ENCODE measurements at places on chromosomes 7 and 10.
A peak's percentile ranks its signal among the peaks of the same experiment; 100 is the strongest.

DNA sequence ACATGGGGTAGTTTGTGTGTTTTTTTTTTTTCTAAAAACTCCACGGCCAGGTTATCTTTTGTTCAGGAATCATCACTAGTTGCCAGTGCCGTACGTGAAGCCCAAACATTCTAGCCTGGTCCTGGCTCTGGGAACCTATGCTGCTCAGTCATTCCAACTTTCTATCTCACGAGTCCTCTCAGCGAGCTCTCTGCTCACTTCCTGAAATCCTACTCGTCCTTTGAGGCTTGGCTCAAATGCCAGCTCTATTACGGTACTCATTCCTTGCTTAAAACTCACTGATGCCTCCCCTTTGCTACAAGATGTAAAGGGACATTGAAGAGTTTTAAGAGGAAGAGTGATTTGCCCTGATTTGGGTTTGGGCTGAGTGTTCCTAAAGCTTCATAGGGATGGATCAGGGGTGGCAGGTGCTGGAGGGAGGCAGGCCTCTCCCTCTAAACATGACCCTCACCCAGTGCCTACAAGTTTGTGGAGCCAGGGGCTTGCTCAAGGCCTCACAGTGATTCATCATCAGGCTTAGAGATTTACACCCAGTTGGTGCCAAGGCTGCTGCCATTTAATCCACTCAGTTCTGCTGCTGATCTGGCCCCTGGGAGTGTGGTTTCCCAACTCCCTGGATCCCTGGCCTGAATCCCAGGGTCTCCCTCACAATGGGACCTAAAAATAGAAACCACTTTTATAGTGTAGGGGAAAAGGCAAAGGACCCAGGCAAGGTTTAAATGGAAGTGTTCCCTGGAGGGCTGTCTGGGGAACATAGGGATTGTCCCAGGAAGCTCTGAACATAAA lies 46.1 kb upstream of the R3HCC1L start:
- DNase-seq, result no peak

DNA sequence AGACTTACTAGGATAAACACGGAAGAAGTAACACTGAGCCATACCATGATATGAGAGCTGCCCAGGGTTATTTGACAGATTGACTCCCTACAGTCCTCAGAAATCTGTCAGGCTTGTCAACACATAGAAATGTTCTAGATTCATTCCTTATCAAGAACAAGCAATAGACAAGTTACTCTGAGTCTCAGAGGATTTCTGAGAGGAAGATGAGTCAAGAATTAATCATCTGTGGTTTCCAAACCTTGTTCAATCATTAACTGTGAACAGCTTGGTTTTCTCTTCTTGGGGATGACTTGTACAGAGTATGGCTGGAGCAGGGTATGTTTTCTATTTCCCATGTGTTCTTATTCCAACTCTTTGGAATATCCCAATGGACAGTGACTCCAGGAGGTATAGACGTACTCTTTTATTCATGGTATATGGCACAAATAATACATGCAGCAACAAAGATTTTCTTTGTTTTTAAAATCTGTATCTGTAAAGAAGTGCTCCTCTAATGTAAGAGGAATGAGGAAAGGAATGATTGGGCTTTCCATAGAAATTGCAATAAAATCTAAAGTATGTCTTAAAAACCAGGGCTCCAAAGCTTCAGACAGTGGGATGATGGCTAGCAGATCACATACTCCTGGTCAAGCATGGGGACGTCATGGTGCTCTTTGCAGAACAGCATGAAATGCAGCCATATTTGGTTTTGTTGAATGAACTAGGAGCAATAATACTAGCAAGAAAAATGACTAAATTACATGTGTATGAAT lies 11.9 kb upstream of the SFR1 start:
- DNase-seq, result no peak

GRCh38 chr10:98268694-98269431 lies 869 bp upstream of the LOXL4 start:
- no peak for DNase-seq

DNA sequence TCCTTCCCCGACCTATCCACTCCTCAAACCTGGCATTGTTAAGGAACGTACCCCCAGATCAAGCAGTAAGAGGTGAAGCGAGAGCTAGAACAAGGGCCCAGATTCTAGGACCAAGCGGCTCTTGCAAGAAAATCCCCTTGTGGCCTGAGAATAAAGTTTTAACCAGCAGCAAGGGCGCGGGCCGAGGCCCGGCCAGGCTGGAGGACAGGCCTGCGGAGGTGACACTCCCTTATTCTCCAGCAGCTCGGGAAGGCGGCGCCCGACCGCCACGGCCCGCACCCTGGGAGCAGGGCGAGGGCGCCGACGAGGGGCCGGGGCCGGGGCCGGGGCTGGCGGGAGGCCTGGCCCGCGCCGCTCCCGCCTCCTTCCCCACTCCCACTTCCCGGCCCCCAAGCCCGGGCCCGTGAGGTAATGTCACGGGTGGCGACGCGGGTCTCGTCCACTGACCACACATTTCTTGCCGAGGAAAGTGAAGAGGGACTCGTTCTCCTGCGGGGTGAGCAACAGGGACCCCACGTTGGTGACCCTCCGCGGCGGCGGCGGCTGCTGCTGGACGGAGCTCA lies 551 bp downstream of the WASL start:
- peak; percentile 45 for DNase-seq

DNA sequence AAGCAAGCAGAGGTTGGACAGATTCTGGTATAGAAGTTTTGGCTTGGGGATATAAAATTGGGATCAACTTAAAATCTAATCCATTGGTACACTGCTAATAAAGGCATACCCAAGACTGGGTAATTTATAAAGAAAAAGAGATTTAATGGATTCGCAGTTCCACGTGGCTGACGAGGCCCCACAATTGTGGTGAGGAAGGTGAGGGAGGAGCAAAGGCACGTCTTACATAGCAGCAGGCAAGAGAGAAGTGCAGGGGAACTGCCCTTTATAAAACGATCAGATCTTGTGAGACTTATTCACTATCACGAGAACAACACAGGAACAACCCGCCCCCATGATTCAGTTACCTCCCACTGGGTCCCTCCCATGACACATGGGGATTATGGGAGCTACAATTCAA lies 9.7 kb downstream of the ACADSB start:
- DNase-seq, result no peak

- peak; percentile 17 for DNase-seq
These were observed 56.9 kb downstream of the CTBP2 start for GRCh38 chr10:125103466-125103865.

DNA sequence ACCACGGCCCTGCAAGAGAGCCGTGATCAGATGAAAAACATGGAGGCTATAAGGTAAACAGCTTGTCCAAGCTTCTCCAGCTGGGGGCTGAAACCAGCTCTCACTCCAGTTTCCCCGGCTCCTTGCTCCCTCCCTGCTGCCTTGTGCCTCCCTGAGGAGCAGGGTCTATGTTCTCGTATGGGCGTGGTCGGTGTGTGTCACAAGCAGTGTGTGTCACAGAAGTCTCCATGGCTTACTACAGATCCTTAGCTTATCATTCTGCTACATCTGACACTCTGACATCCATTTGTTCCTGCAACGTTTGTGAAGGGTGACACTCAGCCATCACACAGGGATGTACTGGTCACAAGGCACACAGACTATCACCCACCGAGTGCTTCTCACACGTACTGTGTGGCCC lies 54.6 kb downstream of the CSGALNACT2 start:
- DNase-seq, result no peak

GRCh38 chr10:109928475-109928891 lies 5.2 kb upstream of the XPNPEP1 start:
- no peak for DNase-seq

DNA sequence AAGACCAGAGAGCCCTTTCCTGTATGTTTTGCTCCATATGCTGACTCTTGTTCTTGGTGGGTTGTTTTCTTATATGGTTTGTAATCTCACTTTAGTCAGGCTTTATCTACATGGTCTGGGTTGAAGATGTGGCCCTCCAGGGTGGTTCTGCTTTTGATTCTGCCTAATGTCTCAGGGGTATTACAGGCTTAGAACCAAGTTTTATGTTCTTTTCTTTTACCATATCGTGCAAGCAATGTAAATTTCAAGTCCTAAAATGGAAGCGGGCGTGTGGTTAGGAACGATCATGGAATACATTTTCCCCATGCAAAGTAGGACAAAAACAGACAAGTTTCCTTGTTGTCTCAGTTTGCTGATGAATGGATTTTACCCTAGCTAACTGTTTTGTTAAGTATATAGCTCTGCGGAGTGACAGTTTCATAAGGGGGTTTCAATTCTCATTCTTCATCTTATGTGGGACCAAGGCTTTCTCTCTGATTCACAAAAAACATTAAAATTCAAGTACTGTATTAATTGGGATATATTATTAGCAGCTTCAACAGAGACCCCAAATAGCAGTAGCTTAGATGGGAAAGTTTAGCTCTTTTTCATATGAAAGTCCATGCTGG lies 58.7 kb downstream of the MTURN start:
- DNase-seq, result no peak

DNA sequence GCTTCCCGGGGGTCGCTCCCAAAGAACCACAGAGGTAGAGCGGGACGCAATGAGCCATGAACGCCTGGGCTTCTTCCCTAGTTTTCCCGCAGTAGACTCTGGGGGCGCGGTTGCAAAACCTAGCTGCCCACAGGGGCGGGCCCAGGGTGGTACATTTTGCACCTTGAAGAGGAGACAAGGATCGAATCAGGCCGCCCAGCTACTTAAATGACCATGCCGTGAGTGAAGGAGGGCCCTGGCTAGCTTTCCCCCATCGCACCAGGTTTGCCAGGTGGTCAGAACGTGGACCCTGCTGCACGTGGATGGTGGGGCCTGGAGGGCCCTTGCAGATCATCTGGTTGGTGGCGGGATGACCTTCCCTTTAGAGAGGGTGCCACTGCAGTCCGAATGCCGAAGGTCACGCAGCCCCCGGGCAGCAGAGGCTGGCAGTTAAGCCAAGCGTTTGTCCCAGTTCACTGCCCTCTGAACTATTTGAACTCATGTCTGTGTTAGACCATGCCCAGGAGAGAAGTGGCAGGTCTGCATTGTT lies 604 bp upstream of the SHTN1 start:
- DNase-seq, result peak; percentile 28

DNA sequence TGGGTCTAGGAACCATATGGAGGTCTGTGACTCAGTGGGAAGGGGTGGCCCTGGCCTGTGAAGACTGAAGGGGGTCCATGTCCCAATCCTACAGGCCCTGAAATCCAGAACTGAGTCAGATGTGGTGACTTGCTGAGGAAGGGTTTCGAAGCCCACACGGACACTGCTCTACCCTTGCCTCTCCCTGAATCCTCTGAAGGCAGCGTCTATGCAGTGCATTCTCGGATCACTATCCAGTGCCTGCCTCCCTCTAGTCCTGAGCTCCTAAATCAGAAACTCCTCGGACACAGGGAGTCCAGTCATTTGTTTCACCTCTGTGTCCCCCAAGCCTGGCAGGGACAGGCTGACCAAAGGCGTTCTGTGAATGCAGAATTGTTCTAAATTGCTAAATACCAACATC lies 25.4 kb upstream of the TMEM72 start:
- no peak for DNase-seq

GRCh38 chr7:51376420-51377092 lies 59.9 kb upstream of the COBL start:
- no peak for DNase-seq

DNA sequence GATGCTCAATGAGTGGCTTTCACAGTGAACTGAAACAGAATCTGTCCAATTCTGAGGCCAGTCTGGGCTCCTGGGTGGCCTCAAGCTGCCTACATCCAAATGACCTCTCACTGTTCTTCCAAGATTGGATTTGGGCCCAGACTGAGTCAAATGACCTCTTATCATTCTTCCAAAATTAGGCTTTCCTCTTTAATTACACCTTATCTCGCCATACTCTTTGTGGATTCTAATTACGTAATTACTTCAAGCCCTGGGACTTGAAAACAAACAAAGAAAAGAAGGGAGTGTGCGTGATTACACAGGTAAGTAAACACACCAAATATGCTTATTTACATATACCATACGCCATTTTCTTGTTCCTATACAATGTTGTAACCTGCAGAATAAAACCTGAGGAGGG lies 18.8 kb downstream of the SORBS1 start:
- no peak for DNase-seq

DNA sequence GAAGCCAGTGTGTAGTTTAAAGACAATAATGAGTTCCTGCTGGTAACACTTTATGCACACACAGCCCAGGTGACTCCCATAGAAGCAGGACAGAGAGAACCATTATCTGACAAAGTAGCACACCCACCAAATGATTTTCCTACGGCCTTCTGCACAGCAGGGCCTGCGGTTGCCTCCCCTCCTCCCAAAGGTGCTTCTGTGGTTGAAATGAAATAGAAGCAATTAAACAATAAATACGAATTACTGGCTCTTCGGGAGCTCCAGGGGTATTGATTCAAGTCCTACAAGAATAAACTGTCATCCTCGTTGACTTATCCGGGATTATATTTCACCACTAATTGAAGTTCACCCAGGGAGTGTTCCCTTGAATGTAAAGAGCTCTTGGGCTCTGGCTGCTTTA lies 172.1 kb downstream of the ACTR3B start:
- no peak for DNase-seq

- no peak for DNase-seq
These were observed 147.3 kb upstream of the PLXNA4 start for GRCh38 chr7:132723506-132724081.

- no peak for DNase-seq
These were observed 141.9 kb downstream of the MAD1L1 start for GRCh38 chr7:2090526-2091520.

- DNase-seq, result no peak
These were observed 13.4 kb upstream of the SH2D4B start for GRCh38 chr10:80524190-80524909.

GRCh38 chr7:131562941-131563340 lies 6.5 kb upstream of the PODXL start:
- no peak for DNase-seq

DNA sequence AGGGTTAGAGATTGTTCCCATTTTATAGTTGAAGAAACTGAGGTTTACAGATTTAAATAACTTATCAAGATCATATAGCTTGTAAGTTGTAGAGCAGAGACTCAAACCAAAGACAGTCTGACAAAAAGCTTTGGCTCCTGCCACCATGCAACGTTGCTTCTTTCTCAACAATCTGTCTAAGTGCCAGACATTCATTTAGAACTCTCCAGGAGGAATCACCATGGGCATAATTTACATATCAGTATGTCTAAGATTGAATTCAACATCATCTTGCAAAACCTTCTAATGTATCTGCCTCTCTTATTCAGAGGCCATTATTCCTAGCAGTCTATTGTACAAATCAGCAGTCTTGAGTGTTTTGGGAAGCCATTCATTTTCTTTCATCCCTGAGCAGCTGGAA lies 163.5 kb upstream of the PLXDC2 start:
- DNase-seq, result no peak
